Left lung (tissue), 14 donors: ENCODE measurements at places on chromosomes 11 and 22. TPM values are rescaled to one million over a fixed set of nuclear protein-coding genes. Genes with fewer than 3 reads are reported as not detected.

The MOGAT2 gene
- total RNA-seq = not detected

The ANGPTL5 gene
- total RNA-seq = 0.34 TPM

The DGCR6 gene
- 1.7 TPM for total RNA-seq

The OR52N4 gene
- total RNA-seq = not detected

The PATE2 gene
- not detected for total RNA-seq

The C22orf15 gene
- total RNA-seq = 3.1 TPM

The SCARF2 gene
- total RNA-seq = 24.1 TPM

The USH1C gene
- total RNA-seq = 0.63 TPM

The APOA5 gene
- total RNA-seq = not detected

The DEUP1 gene
- 0.34 TPM for total RNA-seq

The NPTXR gene
- 4.5 TPM for total RNA-seq

The IGHMBP2 gene
- 19.4 TPM for total RNA-seq

The CLCF1 gene
- 7.3 TPM for total RNA-seq

The ENTHD1 gene
- total RNA-seq = not detected

The NCR3LG1 gene
- total RNA-seq = 4.3 TPM

The ADM2 gene
- 3.5 TPM for total RNA-seq

The CLMP gene
- total RNA-seq = 22.5 TPM

The OR5AN1 gene
- total RNA-seq = not detected

The ZNF214 gene
- 4.1 TPM for total RNA-seq

The MYO18B gene
- 0.06 TPM for total RNA-seq

The TUBA8 gene
- total RNA-seq = 0.87 TPM

The SYT12 gene
- 0.61 TPM for total RNA-seq

The DCDC1 gene
- 1.8 TPM for total RNA-seq

The SSTR3 gene
- total RNA-seq = not detected

The GLB1L3 gene
- total RNA-seq = 0.12 TPM

The TSSC4 gene
- total RNA-seq = 47.6 TPM

The SLC17A6 gene
- total RNA-seq = not detected

The FOLH1 gene
- total RNA-seq = 2.6 TPM

The CRYBA4 gene
- not detected for total RNA-seq
